ENCODE measurements at places on chromosomes 7 and 10.

- no peak for DNase-seq
Observed at GRCh38 chr7:151372612-151373265, 31.1 kb downstream of the NUB1 start.

DNA sequence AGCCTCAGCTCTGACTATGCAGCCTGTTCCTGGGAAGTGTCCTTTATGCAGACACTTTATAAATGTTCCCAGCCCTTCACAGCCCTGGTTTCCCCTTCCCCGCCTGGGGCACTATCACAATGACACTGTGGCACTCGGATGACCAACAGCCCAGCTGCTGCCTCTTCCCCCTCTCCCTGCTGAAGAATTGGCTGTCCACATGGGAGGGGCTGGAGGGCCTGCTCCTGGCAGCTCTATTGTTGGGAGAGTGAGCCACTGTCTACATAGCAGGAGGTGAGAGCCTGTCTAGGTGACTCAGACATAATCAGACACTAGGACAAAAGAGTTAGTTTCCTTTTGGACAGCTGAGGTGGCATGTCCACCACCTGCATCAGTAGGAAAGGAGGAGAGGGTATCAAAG lies 437.5 kb downstream of the PLXNA4 start:
- DNase-seq = no peak

GRCh38 chr7:105825371-105825770 lies 51.0 kb downstream of the ATXN7L1 start:
- no peak for DNase-seq

DNA sequence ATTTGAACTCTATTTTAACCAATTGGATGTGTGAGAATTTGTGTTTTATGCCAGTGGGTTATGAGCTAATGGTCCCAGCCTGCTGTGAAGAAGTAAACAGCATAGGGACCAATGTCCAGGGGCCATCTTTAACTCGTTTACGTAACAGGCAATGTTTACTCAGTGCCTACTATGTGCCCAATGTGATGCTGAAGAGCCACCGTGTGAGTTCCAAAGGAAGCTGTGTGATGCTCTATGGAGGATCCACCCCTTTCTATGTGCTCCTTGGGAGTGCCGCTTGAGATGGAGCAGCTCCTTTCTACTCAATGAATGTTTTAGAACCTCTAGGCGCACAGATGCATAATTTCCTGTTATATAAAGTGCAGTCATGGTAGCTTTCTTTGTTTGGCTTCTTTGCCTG lies 21.3 kb downstream of the DYNC1I1 start:
- DNase-seq = no peak

DNA sequence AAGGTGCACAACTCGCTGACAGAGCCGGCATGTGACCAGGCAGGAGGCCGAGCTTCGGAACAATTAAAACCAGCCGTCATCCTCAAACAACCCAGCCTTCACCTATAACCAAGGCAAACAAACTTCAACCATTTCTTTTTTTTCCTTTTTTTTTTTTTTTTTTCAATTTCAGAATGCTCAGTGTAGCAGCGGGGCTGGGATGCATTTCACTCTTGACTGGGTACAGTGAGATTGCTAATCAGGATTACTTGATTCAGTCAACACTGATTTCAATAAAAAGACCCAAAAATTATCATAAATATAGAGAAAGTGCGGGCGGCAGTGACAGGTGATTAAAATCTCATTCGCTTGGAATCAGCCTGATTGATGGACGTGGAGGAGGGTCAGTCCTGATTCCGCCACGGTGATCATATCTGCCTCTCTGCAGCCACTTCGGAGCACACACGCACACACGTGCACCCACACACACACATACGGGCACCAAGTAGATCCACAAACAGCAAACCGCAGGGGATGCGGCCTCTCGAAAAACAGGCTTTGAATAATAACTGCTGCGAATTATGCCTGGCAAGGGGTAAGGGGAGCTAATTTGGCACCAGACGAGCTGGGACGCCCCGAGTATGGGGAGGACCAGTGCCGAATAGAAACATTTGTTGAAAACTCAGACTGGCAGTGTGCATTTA lies 31.2 kb downstream of the EBF3 start:
- no peak for DNase-seq

GRCh38 chr10:75632805-75633462 lies 201.5 kb downstream of the LRMDA start:
- DNase-seq = no peak
